ENCODE measurements at places on chromosomes 12 and 14.

DNA sequence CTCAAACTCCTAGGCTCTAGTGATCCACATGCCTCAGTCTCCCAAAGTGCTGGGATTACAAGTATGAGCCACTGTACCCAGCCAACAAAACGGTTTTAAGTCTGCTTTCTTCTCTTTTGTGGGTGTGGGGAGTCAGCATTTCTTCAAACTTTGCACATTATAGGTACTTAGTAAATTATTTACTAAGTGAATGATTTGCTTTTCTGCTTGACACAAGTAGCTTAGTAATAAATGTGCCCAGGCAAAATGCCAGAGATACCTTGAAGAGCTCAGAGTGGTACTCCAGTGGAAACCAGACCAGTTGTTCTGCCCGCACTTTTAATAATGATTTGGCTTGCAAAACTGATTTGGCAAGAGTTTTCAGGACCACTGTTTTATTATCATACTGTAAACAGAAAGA, 15.0 kb downstream of the DEPDC4 start:
- H3K4me1 ChIP-seq = no peaks in the 10 kb centered on the region
- no peak for DNase-seq
- no peaks in the 10 kb centered on the region for H3K36me3 ChIP-seq
- no peak overlapping the region for H3K27ac ChIP-seq

- no peak overlapping the region for H3K27ac ChIP-seq
- H3K27me3 ChIP-seq = peaks cover 44% of the 10 kb centered on the region
- peak; percentile 54 for DNase-seq
- peaks cover 72% of the 10 kb centered on the region for H3K4me1 ChIP-seq
- H3K36me3 ChIP-seq = no peaks in the 10 kb centered on the region
Observed at GRCh38 chr12:57240066-57240921, 10.7 kb downstream of the STAC3 start.

DNA sequence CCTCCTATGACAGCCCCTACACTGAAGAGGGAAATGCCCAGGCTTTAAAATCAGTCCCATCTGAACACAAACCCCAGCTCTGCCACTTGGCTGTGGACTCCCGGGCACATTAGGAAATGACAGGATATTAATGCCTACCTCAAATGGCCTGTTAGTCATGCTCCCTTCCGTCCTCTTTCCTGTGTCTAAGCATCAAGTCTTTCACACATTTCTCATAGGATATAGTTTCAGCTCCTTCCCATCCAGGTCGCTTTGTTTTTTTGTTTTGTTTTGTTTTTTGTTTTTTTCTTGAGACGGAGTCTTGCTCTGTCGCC, 16.1 kb downstream of the PLEK2 start:
- H3K27me3 ChIP-seq = no peaks in the 10 kb centered on the region
- H3K4me1 ChIP-seq = peaks cover 9% of the 10 kb centered on the region
- H3K36me3 ChIP-seq = no peaks in the 10 kb centered on the region
- H3K4me3 ChIP-seq = no peak overlapping the region
- no peak overlapping the region for H3K27ac ChIP-seq

DNA sequence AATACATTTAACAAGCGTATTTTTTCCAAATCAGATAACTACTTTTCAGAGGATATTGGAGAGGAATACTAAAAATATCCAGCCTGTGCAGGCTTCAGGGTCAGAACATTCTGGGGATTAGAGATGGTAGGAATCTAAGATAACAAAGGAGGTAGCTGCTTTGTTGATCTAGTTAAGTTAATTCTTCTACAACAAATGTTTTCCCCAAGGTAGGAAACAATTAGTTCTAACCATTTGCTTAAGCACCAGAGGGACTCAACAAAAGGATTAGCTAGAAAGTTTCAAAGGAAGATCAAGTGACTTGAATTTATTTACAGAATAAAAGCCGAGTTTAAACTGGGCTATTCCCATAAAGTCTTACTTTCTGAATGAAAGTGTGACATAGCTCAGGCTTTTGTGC, 524.2 kb downstream of the TMTC2 start:
- no peaks in the 10 kb centered on the region for H3K36me3 ChIP-seq
- no peak for DNase-seq
- H3K27me3 ChIP-seq = no peaks in the 10 kb centered on the region
- H3K27ac ChIP-seq = no peak overlapping the region
- no peak overlapping the region for H3K4me3 ChIP-seq

DNA sequence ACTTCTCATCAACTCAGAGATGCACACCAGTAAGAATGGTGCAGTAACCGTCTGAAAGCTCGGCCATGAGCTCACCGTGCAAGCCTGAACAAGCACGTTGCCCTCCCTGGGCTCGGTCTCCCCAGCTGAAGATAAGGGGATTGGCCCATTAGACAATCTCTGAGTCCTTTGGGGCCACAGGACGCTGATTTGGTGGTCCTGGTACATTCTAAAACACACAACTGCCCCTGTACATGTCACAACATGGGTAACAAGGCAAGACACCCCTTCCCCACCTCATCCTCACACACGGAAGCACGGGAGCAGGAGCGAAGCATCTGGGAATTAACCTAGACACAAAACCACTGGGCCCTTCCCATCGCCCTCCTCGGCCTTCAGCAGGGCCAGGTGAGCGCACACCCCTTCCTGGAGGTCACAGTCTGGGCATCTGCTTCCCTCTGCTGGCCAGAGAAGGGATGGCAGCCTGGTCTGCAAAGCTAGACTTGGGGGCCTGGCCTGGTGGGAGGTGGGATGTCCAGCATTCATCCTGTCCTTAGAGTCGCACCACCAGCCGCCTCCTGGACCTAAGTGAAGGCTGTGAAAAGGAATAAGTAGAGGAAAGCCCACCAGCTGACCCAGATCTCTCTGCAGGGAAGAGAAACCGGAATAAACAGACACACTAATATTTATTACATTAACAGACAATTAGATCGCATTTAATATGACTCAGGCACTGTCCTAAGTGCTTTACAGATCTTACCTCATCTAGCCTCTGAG, 18.9 kb upstream of the SMUG1 start:
- no peaks in the 10 kb centered on the region for H3K4me1 ChIP-seq
- H3K4me3 ChIP-seq = no peak overlapping the region
- DNase-seq = peak; percentile 65

GRCh38 chr14:73227812-73228781, 9.2 kb upstream of the PAPLN start:
- no peak overlapping the region for H3K27ac ChIP-seq
- H3K4me1 ChIP-seq = no peaks in the 10 kb centered on the region
- peaks cover 5% of the 10 kb centered on the region for H3K36me3 ChIP-seq
- no peak for DNase-seq
- H3K27me3 ChIP-seq = peaks cover 3% of the 10 kb centered on the region

DNA sequence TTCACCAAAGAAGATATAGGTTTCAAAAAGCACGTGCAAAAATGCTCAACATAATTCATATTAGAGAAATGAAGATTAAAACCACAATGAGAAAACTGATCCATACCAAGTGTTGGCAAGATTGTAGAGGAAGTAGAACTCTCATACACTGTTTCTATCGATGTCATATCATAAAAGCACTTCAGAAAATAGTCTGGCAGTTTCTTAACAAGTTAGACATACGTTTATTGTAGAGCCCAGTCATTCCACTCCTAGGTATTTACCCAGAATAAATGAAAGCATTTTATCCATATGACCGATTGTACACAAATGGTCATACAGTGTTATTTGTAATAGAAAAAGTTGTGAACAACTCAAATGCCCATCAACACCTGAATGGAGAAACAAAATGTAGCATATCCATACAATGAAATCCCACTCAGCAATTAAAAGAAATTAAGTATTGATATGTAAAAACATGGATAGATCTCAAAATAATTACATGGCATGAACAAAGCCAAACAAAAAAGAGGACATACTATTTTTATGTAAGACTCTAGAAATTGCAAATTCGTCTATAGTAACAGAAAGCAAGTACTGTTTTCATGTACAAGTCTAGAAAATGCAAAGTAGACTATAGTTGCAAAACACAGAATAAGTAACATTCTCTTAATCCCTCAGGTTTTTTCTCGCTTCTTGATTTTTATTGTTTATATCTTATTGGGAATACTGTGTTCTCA, 41.0 kb downstream of the USP15 start:
- no peaks in the 10 kb centered on the region for H3K27me3 ChIP-seq
- H3K27ac ChIP-seq = no peak overlapping the region
- DNase-seq = no peak
- peaks cover 55% of the 10 kb centered on the region for H3K36me3 ChIP-seq
- no peaks in the 10 kb centered on the region for H3K4me1 ChIP-seq
- H3K4me3 ChIP-seq = no peak overlapping the region

GRCh38 chr12:39375206-39375808, 67.6 kb downstream of the KIF21A start:
- no peaks in the 10 kb centered on the region for H3K27me3 ChIP-seq
- no peak overlapping the region for H3K27ac ChIP-seq
- DNase-seq = no peak
- no peak overlapping the region for H3K4me3 ChIP-seq
- H3K4me1 ChIP-seq = no peaks in the 10 kb centered on the region
- no peaks in the 10 kb centered on the region for H3K36me3 ChIP-seq

GRCh38 chr14:99317231-99318090, 45.5 kb upstream of the BCL11B start:
- H3K4me1 ChIP-seq = peaks cover 5% of the 10 kb centered on the region
- no peak overlapping the region for H3K4me3 ChIP-seq
- no peaks in the 10 kb centered on the region for H3K27me3 ChIP-seq
- no peak overlapping the region for H3K27ac ChIP-seq
- DNase-seq = no peak

GRCh38 chr12:121424624-121424975, 24.7 kb downstream of the RNF34 start:
- no peak overlapping the region for H3K4me3 ChIP-seq
- no peak for DNase-seq
- H3K4me1 ChIP-seq = no peaks in the 10 kb centered on the region
- peaks cover 93% of the 10 kb centered on the region for H3K36me3 ChIP-seq
- no peak overlapping the region for H3K27ac ChIP-seq

DNA sequence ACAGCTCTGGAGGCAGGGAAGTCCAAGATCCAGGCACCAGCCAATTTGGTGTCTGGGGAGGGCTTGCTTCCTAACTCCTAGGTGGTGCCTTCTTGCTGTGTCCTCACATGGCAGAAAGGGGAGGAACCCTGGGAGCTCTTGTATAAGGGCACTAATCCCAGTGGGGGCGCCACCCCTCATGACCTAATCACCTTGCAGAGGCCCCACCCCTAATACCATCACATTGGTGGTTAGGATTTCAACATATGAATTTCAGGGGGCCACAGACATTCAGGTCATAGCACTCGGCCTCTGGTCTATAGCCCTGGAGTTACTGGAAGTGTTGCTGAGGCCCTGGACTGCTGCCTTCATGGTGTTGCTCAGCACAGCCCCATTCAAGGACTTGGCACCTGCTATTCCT, 14.6 kb downstream of the PSMD9 start:
- H3K27ac ChIP-seq = no peak overlapping the region
- DNase-seq = no peak
- peaks cover 60% of the 10 kb centered on the region for H3K36me3 ChIP-seq
- H3K27me3 ChIP-seq = no peaks in the 10 kb centered on the region
- no peak overlapping the region for H3K4me3 ChIP-seq

- no peak overlapping the region for H3K4me3 ChIP-seq
- H3K27me3 ChIP-seq = no peaks in the 10 kb centered on the region
- no peaks in the 10 kb centered on the region for H3K4me1 ChIP-seq
- no peaks in the 10 kb centered on the region for H3K36me3 ChIP-seq
Observed at GRCh38 chr12:125418902-125419564, 353.8 kb downstream of the AACS start.

DNA sequence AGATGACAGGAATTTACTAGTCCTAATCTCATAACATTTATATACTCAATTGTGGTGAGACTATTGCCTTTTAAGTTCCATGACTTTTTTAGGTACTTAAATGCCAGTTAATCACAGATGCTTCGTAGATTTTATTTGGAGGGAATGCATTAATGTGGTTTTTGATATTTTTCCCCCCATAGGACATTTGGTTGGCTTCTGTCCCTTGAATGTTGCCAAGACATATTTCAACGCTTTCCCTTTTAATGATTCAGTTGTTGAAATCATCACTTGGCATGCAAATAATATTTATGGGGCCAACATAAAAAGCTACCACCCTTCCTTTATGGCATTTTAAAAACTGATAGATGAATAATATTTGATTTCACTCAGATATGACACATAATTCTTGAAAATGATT, 172.1 kb downstream of the ACSS3 start:
- no peak overlapping the region for H3K4me3 ChIP-seq
- no peak overlapping the region for H3K27ac ChIP-seq
- DNase-seq = no peak
- H3K36me3 ChIP-seq = no peaks in the 10 kb centered on the region
- no peaks in the 10 kb centered on the region for H3K27me3 ChIP-seq

GRCh38 chr12:19201661-19202060, 72.1 kb downstream of the PLEKHA5 start:
- H3K27ac ChIP-seq = no peak overlapping the region
- DNase-seq = no peak
- H3K36me3 ChIP-seq = no peaks in the 10 kb centered on the region
- H3K4me1 ChIP-seq = no peaks in the 10 kb centered on the region
- H3K27me3 ChIP-seq = no peaks in the 10 kb centered on the region
- no peak overlapping the region for H3K4me3 ChIP-seq

DNA sequence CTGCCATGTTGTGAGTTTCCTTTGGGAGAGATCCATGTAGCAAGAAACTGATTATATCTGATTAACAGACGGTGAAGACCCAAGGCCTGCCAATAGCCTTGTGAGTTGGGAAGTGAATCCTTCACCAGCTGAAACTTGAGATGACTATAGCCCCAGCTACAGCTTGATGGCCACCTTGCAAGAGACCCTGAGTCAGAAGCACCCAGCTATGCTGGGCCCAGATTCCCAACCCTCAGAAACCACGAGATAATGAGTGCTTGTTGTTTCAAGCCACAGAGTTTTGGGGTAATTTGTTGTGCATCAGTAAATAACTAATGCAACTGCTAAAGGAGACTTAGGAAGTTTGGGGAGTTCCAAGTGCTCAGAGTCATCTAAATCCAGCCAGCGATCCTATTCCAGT, 80.3 kb downstream of the AVPR1A start:
- no peaks in the 10 kb centered on the region for H3K36me3 ChIP-seq
- no peaks in the 10 kb centered on the region for H3K4me1 ChIP-seq
- no peak overlapping the region for H3K27ac ChIP-seq
- no peak overlapping the region for H3K4me3 ChIP-seq

- no peaks in the 10 kb centered on the region for H3K27me3 ChIP-seq
- peaks cover 30% of the 10 kb centered on the region for H3K36me3 ChIP-seq
- no peaks in the 10 kb centered on the region for H3K4me1 ChIP-seq
- no peak overlapping the region for H3K4me3 ChIP-seq
- H3K27ac ChIP-seq = no peak overlapping the region
- no peak for DNase-seq
Observed at GRCh38 chr12:53061404-53062010, 11.6 kb downstream of the TNS2 start.

- no peaks in the 10 kb centered on the region for H3K4me1 ChIP-seq
- H3K4me3 ChIP-seq = no peak overlapping the region
- H3K27ac ChIP-seq = peak overlapping the region; percentile 69
- no peaks in the 10 kb centered on the region for H3K27me3 ChIP-seq
- H3K36me3 ChIP-seq = no peaks in the 10 kb centered on the region
Observed at GRCh38 chr12:95805864-95806671, 15.5 kb upstream of the NTN4 start.

- H3K4me3 ChIP-seq = no peak overlapping the region
- H3K27me3 ChIP-seq = no peaks in the 10 kb centered on the region
- DNase-seq = no peak
- H3K4me1 ChIP-seq = no peaks in the 10 kb centered on the region
- no peak overlapping the region for H3K27ac ChIP-seq
Observed at GRCh38 chr12:29116414-29116813, 32.7 kb upstream of the FAR2 start.

- peaks cover 5% of the 10 kb centered on the region for H3K4me1 ChIP-seq
- H3K27me3 ChIP-seq = no peaks in the 10 kb centered on the region
- no peaks in the 10 kb centered on the region for H3K36me3 ChIP-seq
- DNase-seq = no peak
- H3K4me3 ChIP-seq = no peak overlapping the region
Observed at GRCh38 chr14:89750908-89751392, 203.6 kb downstream of the EFCAB11 start.
